ENCODE measurements at places on chromosomes 7 and 10. TPM values are rescaled to one million over a fixed set of nuclear protein-coding genes. Genes with fewer than 3 reads are reported as not detected.

Gene NME8
- total RNA-seq = not detected

Gene ANKRD61
- not detected for total RNA-seq

Gene RBP4
- 4.9 TPM for total RNA-seq

Gene IGF2BP3
- total RNA-seq = not detected

Gene C10orf62
- 0.48 TPM for total RNA-seq

Gene NKX1-2
- total RNA-seq = not detected

Gene CPXM2
- total RNA-seq = 2.6 TPM

Gene ABCB1
- total RNA-seq = 3.2 TPM

Gene NODAL
- total RNA-seq = not detected

DNA sequence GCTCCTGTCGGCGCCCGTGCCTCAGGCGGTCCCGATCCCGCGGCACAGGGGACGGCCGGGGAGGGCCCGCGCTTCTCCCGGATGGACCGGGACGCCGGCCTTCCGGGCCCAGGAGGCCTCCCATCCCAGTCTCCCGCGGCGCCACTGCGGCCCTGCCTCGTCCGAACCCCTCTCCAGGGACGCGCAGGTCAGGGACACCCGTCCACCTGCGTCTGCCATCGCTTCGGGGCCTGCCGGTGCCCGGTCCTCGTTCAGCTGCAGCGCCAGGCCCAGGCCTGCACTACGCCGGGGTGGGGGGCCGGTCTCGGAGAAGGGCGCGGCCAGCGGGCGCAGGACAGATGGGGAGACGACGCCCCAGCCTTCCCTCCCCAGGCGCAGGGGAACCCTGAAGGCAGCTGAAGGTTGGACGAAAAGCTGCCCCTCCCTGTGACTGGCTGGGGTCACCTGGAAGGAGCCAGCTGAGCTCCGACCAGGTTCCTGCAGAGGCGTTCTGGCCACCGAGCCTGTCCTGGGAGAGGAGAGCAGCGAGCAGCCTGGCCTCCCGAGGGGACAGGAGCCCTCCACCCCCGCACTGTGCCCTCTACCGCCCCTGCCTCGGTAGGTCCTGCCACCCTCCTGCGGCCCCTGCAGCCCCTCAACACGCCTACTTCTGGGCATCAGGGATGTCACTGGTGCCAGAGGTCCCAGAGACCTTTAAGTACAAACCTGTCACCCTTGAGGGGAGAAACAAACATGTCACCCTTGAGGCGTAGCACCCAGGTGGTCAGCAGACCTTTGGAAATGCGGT lies 84.3 kb downstream of the LANCL2 start:
- DNase-seq = no peak

GRCh38 chr10:132532179-132532578 lies 5.4 kb upstream of the INPP5A start:
- DNase-seq = no peak

DNA sequence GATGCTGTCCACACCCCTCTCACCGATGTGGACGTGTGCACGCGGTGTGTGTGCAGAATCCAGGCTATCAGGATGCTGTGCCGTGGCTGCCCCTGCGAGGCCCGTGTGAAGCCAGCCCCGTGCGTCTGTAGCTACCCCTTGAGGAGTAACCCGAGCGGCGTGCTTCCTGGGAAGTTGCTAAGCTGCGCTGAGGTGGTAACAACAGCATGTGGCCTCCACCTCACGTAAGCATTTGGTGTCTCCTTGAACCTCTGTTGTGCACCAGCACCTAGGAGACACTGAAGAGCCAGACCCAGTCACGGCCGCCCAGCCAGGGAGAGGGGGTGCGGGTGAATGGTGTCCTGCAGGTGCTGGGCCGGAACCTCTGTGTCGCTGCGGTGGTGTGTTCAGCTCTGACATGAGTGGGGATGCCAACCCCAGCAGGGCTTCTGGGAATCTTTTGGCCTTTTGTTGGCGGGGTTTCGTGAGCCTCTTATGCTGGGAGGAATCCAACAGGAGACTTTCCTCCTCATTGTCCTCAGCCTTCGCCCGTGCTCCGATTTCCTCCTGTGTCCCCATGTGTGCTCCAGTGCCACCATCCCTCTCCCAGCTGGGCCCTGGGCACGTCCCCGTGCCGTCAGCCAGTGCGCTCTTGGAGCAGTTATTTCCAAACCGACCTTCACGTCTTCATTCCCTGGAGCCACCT lies 60.4 kb downstream of the DNAJB6 start:
- DNase-seq = no peak

DNA sequence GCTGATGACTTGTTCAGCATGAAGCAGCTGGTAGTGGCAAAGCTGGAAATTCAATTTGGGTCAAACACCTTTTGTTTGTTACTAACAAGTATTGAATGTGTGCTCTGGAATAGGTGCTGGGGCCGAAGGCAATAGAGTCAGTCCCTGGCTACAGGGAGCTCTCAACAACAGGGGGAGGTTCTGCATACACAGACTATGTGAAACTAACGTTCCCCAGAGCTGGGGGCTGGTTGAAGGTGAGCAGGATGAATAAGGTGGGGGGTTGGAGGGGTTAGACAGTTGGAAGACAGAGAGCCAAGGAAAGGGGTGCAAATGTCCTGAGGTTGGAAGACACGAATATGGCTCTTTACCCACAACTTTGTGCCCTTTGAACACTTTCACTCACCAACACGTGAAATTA lies 84.1 kb upstream of the PLPP4 start:
- no peak for DNase-seq

GRCh38 chr10:59523851-59524250 lies 161.5 kb upstream of the FAM13C start:
- no peak for DNase-seq

DNA sequence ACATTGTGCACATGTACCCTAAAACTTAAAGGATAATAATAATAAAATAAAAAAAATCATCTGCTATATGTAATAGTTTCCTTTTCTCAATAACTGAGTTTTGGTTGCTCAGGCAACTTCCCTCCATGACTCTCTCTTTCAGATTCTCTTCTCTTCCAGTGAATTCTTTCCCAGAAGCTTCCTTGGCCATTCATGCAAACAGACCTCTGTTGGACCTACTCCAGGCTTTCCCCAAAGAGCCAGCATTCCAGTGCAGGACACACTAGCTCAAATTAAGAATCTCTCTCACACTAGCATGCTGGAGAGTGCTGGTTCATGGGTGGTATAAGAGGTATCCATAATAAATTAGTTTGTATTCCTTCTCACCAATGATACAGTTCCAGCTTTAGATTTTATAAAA lies 31.0 kb upstream of the ZEB1 start:
- DNase-seq = no peak

- DNase-seq = no peak
Observed at GRCh38 chr7:12540850-12541249, 29.7 kb upstream of the SCIN start.

DNA sequence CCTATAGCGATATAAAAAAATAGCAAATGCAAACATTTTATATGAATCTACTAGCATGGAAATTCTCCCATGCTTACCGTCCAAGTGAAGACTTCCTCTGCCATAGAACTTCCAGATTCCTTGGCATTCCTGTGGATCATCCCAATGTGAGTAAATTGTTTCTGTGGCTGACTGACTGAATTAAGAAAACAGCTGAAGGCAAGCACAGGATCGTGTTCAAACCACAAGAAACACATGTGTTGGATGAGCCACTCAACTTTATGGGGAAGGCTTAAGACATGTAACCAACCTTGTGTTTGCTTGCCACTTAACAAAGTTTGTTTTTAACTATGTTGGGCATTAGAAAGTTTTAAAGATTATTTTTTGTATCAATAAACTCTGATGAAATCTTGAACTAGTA lies 2.6 kb upstream of the MYPN start:
- DNase-seq = no peak

GRCh38 chr7:120060875-120061274 lies 212.1 kb upstream of the KCND2 start:
- DNase-seq = no peak

DNA sequence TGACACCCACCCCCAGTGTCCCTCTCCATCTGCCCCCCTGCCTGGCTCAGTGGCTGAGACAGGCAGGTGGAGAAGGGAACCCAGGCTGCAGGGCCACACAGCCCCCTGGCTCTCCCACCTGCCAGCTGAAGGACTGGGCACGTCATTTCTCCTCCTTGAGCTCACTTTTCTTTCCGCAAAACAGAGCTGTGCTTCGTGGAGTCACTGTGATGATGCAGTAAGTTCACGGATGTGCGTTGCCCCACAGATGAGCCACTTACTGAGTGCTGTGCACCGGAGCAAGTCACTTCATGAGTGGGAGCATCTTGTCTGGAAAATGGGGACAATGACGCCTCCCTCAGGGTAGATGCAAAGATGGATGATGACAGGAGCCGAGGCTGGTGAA lies 2.7 kb downstream of the OPN4 start:
- DNase-seq = no peak

GRCh38 chr10:33715303-33715975 lies 381.0 kb upstream of the NRP1 start:
- DNase-seq = peak; percentile 57

- DNase-seq = no peak
Observed at GRCh38 chr7:54838175-54838910, 79.3 kb upstream of the SEC61G start.

DNA sequence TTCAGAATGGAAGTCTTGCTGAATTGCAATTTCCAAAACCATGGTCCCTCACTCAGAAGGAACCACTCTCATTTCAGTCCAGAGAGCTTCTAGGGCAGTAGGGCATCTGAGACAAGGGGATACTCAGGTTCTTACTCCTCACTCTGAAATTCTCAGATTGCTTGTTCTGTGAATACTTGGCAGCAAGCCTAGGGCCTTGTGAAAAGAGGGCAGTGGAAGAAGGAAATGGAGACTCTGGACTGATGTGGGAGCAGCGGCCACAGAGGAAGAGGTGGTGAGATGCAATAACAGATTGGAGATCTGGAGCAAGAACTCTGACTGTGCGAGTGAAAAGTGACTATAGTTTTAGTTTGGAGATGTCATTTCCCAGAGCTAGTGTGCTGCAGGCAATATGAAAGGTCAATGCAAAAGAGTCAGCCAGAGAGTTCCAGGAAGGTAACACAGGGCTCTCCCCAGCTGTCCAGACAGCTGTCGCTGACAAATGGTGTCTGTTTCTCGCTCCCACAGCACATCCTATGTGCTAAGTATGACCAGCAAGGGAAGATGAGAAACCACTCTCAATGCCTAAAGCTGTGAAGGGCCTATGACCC lies 291.6 kb upstream of the KIAA1217 start:
- DNase-seq = no peak

All from Right ventricle myocardium superior (tissue), 1 donor.